ENCODE measurements at places on chromosomes 2 and 18. TPM values are rescaled to one million over a fixed set of nuclear protein-coding genes. Genes with fewer than 3 reads are reported as not detected.

SLC9A4 gene
- 2.0 TPM for polyA plus RNA-seq

PRKAG3 gene
- polyA plus RNA-seq, result not detected

TMEM37 gene
- 4.0 TPM for polyA plus RNA-seq

STK11IP gene
- polyA plus RNA-seq, result 17.0 TPM

RNF144A gene
- 2.0 TPM for polyA plus RNA-seq

TCF23 gene
- polyA plus RNA-seq, result not detected

ADD2 gene
- 0.12 TPM for polyA plus RNA-seq

Data from esophagus (tissue), 2 donors.